ENCODE measurements at places on chromosomes 11 and 22.

DNA sequence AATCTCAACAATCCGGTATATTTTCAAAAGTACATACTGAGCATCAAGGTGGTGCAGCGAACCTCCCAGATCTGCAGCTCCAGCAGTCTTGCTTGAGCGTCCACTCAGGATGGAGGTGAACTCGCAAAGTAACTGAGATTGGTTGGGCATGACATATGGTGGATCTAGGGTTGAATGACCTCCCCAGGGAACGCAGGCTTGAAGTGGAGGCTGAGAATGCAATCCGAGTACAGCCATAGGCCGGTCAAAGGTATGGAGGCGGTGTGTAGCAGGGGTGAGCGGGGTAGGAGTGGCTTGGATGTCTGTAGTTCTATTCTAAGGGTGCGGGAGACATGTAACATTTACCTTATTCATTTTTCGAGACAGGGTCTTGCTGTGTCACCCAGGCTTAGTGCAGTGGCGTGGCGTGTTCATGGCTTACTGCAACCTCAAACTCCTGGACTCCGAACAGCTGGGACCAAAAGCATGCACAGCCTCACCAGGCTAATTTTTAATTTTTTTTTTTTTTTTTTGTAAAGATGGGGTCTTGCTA lies 631 bp upstream of the C22orf39 start:
- DNase-seq, result no peak

GRCh38 chr22:38733329-38733723 lies 22.5 kb downstream of the SUN2 start:
- peak; percentile 70 for DNase-seq

DNA sequence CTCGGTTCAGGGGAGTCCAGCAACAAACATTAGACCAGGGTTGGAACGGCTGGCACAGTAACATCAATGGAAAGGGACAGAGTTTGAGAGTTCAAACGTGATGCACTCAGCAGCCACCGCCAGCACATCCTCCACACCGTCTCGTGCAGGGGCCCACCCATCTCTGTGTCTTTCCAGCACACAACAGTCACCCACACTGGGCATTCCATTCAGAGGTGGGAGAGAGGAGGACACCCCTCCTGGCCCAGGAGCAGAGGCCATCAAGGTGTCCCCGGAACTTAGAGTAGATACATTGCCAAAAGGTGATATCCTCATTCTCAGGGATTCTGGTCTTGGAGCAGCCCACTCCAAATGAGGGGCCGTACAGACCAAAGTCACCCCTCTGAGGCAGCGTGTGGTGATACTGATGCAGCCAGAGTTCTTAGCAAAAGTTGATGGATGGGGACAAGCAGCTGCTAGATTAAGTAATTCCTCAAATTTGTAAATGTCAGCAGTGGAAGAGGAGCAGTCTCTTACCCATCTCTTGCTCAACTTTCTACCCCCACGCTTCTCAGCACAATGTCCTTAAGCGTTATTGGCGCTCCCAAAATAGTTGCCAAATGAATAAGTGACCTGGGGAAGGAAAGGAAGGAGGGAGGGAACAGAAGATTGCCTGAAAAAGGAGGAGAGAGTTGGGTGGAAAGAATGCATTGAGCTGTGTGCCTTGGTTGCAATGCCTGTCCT lies 5.5 kb downstream of the SNAP29 start:
- no peak for DNase-seq

- DNase-seq, result no peak
Measured at GRCh38 chr11:93532806-93533205, 10.4 kb downstream of the SMCO4 start.

GRCh38 chr22:44357296-44357965 lies 44.7 kb upstream of the SHISAL1 start:
- no peak for DNase-seq

DNA sequence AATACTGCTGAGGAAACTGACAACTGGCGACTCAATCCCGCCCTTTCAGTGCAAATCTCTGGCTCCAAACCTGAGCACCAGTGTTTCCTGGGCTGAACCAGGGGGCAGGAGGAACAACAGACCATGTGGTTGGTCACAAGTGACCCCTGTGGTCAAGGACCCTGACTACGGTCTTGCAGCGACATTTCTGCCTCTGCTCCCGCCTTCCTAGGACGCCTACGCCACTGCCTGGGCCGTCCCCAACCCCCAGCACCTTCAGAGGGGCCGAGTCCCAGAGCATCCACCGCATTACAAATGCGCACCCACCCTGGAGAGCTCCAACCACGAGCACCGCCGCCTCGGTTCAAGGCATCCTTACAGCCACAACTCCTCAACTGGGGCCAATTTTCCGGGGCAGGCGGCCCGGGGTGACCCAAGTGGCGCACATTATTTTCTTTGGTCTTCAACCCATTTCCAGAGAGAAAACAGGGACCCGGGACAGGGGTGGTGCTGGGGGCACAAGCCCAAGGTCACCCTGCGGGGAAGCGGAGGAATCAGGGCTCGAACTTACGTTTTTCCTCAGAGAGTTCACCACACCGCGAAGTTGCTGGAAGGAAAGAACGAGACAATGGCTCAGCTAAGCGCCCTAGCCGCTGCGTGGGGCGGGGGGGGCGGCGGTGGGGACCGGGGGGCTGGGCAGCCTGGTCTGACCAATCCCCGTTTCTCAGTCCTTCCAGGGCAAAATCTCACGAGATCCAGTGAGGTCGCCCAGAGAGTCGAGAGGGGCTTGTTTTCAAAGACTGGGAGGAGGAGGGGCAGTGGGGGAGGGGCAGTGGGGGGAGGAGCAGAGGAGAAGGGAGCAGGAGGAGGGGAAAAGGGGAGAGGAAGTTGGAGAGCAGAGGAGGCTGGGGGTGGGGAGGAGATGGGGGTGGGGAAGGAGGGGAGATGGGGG lies 1.8 kb downstream of the PRAME start:
- no peak for DNase-seq

GRCh38 chr11:86218125-86219084 lies 26.1 kb upstream of the EED start:
- DNase-seq, result peak; percentile 85

- DNase-seq, result peak; percentile 44
Measured at GRCh38 chr11:113289431-113290187, 24.8 kb upstream of the TTC12 start.

GRCh38 chr11:18501629-18502028 lies 25.1 kb downstream of the TSG101 start:
- no peak for DNase-seq

GRCh38 chr11:26042113-26042512 lies 289.8 kb upstream of the ANO3 start:
- no peak for DNase-seq

GRCh38 chr11:108985236-108985944 lies 320.5 kb downstream of the DDX10 start:
- DNase-seq, result no peak

DNA sequence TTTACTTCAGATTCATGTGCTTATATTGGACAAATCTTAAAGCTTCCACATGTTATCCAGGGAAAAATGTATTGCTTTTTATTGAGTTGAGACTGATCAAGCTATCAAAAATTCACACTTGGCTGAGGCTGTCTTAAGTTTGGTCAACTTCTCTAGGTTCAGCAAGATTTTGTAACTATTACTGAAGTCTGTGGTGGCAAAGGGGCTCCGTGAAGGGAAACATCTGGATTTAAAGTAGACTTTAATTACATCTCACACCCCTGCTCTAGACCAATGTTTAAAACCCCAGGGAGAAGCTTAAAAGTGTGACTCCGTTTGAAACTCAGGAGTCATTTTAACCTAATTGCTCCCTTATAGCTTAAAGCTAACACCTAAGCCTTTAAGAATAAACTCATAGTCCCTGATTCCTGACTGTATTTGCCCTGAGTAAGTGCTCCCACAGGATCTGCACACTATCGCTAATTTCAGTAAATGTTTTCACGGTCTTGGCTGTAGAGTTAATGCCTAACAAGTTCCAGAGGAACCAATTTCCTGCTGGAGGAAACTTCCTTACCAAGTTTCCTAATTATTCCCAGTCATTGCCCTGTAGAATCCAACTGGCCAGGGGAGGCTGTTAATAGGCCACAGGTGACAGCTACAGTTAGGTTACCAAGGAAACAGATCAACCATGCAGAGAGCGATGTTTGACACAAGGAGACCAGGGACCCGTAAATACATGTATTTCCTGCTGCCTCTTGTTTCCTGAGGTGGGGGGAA lies 40.5 kb downstream of the OR10A6 start:
- DNase-seq, result no peak

DNA sequence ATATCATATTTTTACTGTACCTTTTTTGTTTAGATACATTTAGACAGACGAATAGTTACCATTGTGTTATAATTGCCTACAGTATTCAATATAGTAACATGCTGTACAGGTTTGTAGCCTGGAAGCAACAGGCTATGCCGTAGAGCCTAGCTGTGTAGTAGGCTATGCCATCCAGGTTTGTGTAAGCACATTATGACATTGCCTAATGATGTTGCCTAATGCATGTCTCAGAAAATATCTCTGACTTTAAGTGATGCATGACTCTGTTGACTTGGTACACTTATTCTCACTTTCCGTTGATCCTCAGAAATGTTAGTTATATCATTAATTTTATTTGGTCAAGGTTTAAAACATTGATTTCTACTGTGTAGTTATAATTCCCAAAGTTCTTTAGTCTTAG lies 39.9 kb downstream of the OR2AT4 start:
- no peak for DNase-seq

DNA sequence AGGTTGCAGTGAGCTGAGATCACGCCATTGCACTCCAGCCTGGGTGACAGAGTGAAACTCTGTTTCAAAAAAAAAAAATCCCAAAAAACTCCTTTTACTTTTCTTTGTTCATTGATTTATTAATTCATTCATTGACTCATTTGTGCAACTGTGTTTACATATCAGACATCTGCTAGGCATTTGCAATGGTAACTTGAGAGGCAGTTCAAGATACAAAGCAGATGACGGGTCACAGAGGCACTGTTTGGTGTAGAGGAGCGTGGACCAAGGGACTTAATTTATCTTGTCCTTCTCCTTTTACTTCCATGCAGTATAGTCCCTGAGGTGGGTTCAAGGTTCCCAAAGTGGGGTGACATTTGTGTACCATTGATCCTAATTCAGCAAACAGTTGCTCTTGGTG lies 71.4 kb downstream of the KIAA1671 start:
- no peak for DNase-seq

- DNase-seq, result no peak
Measured at GRCh38 chr11:17394743-17395390, 6.4 kb upstream of the KCNJ11 start.

- peak; percentile 34 for DNase-seq
Measured at GRCh38 chr11:9462806-9463537, 2.2 kb downstream of the ZNF143 start.

- no peak for DNase-seq
Measured at GRCh38 chr11:109884501-109884900, 208.7 kb upstream of the ZC3H12C start.

DNA sequence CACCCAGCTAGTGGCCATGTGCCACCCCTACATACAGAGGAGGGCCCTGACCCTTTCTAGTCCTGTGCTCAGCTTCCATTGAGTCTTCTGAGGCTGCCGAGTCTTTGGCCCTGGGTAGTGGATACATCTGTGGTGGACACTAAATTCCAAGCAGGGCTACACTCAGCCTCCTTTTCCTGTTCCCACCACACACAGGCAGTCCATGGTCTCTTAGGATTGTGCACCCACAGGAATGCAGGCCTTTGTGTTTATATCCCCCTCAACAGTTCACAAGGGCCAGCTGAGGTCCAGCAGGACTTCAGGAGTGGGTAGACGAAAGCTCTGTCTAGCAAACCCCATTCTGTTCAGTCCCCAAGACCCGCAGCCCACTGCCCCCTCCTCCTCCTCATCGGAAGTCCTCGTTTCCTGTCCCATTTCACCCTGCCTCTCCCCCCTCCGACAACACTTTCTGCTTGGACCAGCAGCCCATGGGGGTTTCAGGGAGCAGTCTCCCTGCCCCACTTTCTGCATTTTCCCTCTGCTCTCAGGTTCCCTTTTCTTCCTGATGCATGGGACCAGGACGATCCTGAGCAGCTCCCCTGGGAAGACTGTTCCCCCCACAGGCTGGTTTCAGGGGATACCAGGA lies 91.8 kb downstream of the SWAP70 start:
- DNase-seq, result no peak

- DNase-seq, result no peak
Measured at GRCh38 chr11:27640954-27641353, 59.3 kb downstream of the BDNF start.

DNA sequence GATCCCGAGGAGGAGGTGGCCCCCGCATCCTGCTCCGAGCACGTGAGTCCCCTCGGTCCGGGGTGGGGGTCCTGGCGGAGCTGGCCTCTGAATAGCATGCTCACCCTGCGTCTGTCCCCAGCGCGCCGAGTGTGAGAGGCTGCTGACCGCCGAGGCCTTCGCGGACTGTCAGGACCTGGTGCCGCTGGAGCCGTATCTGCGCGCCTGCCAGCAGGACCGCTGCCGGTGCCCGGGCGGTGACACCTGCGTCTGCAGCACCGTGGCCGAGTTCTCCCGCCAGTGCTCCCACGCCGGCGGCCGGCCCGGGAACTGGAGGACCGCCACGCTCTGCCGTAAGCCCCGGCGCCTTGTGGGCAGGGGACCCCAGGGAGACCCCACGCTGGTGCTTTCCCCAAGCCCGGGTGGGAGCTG lies 3.5 kb downstream of the MUC2 start:
- no peak for DNase-seq

GRCh38 chr22:30243661-30244060 lies 2.9 kb downstream of the LIF start:
- DNase-seq, result no peak

DNA sequence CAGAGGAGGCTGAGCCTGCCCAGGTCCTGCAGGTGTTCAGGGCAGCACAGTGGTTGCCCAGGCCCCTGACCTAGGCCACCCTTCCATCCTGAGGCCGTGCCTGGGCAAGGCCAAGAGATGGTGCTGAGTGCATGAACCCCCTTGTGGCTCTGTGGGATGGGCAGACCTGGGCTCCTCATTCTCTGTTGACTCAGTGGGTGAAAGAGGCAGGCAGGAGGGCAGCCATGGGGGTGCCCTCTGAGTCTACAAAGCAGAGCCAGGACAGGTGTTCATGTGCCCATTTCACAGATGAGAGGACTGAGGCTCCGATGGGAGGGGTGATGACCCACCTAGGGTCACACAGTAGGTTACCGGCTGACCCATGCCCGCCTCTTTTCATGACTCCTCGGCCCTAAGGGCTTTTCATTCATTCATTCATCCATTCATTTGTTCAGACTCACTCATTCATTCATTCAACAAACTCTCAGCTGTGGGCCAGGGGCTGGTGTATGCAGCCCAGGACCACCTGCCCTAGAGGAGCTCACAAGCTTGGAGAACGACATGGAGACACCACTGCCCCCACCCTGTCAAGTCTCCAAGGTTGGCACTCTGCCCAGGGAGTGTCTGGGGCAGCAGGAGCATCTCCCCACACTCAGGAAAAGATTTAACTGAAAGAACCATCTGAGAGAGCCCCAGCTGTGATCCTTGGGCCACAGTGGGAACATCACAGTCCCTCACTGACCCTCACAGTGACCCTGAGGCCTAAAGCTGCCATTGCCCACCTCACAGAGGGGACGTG lies 40.5 kb downstream of the IGLL5 start:
- no peak for DNase-seq

GRCh38 chr11:74142624-74143023 lies 28.2 kb downstream of the C2CD3 start:
- DNase-seq, result no peak

- no peak for DNase-seq
Measured at GRCh38 chr11:67584205-67584880, 731 bp downstream of the GSTP1 start.

- no peak for DNase-seq
Measured at GRCh38 chr22:16387088-16387487, 205.5 kb downstream of the CCT8L2 start.

GRCh38 chr11:31397239-31397834 lies 27.7 kb downstream of the DNAJC24 start:
- peak; percentile 16 for DNase-seq

- DNase-seq, result peak; percentile 88
Measured at GRCh38 chr11:95154514-95154913, 64.9 kb downstream of the ENDOD1 start.

GRCh38 chr11:40168414-40168813 lies 1291.0 kb downstream of the LRRC4C start:
- DNase-seq, result no peak
